Activated naive CD4-positive, alpha-beta T cell treated with anti-CD3 and anti-CD28 coated beads, Interleukin-2, amount 50 U/mL, for 16 hours (primary cell): ENCODE measurements at places on chromosomes 13 and 19.

DNA sequence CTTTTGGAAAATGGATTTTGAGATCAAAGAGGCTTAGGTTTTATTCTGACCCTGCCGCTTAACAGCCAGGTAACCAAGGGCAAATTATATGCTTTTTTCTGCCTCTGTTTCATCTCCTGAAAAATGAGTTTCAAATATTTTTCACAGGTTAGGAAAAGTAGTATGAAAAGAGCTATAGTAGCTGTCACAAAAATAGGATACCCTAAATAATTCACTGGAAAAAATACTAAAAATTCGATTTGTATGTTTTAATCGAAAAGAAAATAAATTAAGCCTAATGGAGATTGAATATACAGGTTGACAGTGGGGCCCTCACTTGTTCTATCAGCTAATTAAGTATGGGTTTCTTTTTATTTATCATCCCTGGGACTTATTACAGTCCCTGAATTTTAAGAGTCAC, 58.3 kb downstream of the RNF6 start:
- DNase-seq, result no peak

DNA sequence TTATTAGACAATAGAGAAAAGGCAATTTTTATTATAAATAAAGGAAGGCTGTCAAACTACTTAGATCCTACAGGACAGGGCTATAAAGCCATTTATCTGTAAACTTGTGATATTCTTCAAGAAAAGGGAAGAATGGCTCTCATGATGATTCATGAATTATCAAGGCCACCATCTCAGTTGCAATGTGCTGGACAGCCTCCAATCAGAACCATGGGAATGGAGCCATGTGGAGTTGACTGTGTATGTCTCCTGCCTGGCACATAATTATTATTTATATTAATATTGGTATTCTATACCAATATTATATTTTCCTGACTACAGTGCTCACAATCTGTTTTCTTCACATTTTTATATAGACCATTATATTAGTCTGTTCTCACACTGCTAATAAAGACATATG, 560.5 kb upstream of the MIR17HG start:
- no peak for DNase-seq

DNA sequence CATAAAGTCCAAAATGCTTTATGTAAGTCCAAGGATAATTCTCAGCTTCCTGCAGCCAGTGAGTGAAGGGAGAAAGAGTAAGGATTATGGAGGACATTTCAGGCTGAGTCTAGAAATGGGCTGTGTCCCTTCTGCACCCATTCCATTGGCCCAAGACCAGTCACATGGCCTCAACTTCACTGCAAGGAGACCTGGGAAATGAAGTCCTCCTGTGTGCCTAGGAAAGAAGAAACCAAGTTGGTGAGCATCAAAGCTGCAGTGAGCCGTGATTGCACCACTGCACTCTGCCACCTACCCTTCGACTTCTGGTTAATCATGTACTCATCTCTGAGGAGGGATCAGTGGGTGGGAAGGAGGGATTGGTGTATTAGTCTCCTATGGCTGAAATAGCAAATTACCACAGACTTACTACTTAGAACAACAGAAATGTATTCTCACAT, 3.6 kb upstream of the CD37 start:
- peak; percentile 63 for DNase-seq

- DNase-seq, result no peak
Observed at GRCh38 chr13:51955816-51956603, 55.2 kb downstream of the ATP7B start.
